ENCODE measurements at places on chromosomes 12 and 14.

- DNase-seq: peak; percentile 41
These were observed 1.3 kb downstream of the RASSF3 start for GRCh38 chr12:64611341-64612284.

DNA sequence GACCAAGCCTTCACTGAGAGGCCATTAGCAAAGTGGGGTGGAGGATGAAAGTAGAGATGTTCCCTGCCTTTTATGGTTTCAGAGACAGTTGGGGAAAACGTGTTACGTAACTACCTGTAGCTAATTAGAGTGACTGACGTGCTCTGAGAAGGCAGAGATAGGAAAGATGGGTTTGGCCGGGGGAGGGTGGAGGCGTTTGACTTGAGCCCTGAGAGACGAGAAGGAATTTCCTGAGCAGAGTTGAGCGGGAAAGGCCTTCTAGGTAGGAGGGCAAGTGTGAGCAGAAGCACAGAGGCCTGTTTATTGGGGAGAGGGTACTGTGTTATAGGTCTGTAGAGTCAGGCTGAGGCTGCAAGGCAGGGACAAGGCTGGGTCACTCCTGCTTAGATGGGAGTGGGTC, 8.6 kb downstream of the TUNAR start:
- DNase-seq: no peak

DNA sequence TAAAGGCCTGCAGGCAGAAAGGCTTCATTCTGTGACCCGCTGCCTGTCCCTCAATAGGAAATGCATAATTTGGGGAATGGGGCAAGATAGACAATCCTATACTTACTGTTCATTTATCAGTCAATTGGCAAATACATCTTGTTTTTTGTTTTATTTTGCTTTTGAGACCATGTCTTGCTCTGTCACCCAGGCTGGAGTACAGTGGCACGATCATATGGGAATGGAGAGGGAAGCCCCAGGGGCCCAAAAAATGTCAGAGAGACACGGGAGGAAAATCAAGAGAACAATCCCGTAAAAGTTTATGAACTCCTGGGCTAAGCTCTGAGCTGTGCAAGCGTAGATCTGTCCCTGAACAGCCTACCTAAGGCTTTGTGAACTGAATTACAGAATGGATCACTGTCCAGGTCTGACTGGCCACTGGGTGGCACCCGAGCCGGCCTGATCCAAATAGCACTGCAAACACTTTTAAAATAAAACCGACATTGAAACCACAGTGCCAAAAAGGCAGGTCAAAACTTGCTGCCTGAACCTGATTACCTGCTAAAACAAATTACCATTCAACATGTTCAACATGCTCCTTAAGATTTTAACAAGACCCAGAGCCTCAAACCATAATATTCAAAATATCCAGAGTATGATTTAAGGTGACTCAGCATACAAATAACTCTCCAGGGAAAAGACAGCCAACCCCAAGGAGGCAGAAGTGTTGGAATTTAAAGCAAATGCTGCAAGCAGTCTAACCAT, 11.8 kb downstream of the COPS7A start:
- no peak for DNase-seq

GRCh38 chr12:97404543-97404942, 58.1 kb upstream of the RMST start:
- no peak for DNase-seq

DNA sequence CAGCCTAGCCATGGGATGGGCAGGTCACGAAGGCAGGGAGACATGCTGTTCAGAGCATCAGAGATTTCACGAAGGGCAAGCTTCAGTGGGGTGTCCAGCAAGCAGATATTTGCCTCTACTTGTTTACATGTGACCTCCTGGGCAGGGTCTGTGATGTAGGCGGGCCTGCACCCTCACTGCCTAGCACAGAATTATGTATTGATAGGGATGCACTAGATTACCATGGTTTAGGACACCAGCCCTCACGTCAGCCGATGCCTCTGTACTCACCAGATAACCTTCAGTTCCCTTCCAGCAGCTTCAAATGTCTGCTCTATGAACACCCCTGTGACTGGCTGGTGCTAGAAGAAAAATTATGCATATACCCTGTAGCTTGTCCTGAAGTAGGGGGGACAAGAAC, 5.1 kb upstream of the EIF5 start:
- DNase-seq: no peak

DNA sequence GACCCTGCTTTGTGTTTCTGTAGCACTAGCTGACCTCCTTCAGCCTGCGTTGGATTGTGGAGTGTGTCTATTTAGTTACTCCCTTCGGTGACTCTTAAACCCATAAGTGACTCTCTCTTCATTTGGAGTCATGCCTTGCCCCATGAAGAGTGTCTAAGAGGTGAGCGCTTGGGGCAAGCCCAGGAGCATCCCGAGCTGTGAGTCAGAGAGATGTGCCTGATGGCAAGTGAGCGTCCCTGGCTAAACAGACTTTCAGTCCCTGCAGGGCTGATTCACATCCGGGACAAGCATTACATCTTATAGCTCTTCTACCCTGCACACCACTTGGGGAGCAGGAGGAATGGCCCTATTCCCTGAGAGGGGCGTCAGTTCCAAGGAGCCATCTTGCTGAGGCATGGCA, 24.3 kb upstream of the ATF1 start:
- no peak for DNase-seq

DNA sequence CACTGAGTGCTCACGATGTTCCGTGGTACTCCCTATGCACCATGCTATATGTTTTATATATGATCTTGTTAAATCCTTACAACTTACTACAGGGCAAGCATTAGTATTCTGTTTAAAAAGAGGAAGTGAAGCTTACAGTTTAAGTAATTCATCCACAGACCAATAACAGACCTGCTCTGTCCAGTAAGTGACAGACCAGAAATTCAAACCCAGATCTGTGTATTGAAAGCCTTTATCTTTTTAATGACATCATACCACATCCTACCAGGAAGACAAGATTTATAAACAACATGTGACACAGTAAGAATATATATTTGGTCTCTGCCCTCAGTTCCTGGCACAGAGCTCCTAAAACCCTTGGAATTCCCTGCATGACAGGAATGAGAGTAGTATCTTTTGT, 206.5 kb downstream of the STXBP6 start:
- no peak for DNase-seq

- DNase-seq: peak; percentile 92
These were observed 79.2 kb downstream of the B4GALNT3 start for GRCh38 chr12:538731-539539.

DNA sequence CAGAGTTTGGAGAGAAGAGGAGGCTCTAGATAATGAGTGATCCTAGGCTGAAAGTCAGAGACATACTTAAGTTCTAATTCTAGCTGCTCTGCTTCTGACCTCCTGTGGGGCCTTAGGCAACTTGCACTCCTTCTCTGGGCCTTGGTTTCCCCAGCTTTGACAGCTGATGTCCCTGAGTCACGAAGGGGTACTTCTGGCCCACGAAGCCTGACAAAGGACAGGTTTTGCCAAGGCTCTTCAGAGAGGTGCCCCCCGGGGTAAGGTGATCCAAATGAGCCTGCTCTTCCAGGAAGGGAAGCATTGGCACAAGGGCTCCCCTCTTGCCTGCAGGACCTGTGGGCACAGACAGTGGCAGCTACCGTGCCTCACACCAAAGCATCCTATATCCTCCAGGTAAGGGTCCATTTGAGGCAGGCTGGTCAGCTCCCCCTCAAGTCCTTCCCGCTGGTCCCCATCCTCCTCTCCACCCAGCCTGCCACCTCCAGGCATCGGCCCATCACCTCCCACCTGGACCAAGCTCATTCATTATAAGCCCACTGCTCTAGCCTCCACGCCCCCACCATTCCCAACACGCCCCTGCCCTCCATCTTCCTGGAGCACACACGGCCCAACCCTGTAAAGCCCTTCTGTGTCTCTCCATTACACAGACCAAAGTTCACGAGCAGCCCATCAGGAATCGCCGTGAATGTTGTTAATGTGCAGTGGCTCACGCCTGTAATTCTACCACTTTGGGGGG, 1.9 kb upstream of the PPP1R13B start:
- DNase-seq: no peak

DNA sequence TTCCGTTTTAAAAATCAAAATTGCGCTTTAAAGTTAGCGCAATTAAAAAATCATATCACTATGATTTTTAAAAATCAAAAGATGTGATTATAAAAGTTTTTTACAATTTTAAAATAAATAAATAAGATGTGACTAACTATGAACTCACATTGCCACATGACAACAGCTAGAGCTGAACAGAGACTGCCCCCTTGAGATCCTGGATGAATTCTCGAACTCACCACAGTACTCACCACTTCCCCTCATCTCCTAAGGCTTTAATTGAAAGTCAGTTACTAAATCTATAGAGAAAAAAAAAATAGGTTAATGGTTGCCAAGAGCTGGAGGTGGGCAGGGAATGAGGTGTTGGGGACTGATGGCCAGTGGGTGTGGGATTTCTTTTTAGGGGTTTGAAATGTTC, 384.2 kb downstream of the ZFP36L1 start:
- DNase-seq: peak; percentile 10

GRCh38 chr12:27516625-27517024, 7.4 kb upstream of the PPFIBP1 start:
- DNase-seq: no peak

GRCh38 chr12:105949391-105949790, 189.4 kb downstream of the NUAK1 start:
- no peak for DNase-seq

- no peak for DNase-seq
These were observed 1.1 kb downstream of the FBXO21 start for GRCh38 chr12:117188961-117189724.

Data from naive thymus-derived CD4-positive, alpha-beta T cell (primary cell).